Adrenal gland (tissue), 19 donors: ENCODE measurements at places on chromosomes 5 and 9.
A peak's percentile ranks its signal among the peaks of the same experiment; 100 is the strongest.

GRCh38 chr5:130874861-130875417 is 290.1 kb downstream of the HINT1 start:
- H3K36me3 ChIP-seq: no peaks in the 10 kb centered on the region
- DNase-seq: no peak
- H3K4me3 ChIP-seq: no peak overlapping the region
- H3K27ac ChIP-seq: no peak overlapping the region
- no peaks in the 10 kb centered on the region for H3K4me1 ChIP-seq
- H3K27me3 ChIP-seq: no peaks in the 10 kb centered on the region

GRCh38 chr5:105573575-105573974 is 2011.0 kb upstream of the NUDT12 start:
- no peak overlapping the region for H3K27ac ChIP-seq
- no peak for DNase-seq
- H3K36me3 ChIP-seq: no peaks in the 10 kb centered on the region
- no peaks in the 10 kb centered on the region for H3K27me3 ChIP-seq

DNA sequence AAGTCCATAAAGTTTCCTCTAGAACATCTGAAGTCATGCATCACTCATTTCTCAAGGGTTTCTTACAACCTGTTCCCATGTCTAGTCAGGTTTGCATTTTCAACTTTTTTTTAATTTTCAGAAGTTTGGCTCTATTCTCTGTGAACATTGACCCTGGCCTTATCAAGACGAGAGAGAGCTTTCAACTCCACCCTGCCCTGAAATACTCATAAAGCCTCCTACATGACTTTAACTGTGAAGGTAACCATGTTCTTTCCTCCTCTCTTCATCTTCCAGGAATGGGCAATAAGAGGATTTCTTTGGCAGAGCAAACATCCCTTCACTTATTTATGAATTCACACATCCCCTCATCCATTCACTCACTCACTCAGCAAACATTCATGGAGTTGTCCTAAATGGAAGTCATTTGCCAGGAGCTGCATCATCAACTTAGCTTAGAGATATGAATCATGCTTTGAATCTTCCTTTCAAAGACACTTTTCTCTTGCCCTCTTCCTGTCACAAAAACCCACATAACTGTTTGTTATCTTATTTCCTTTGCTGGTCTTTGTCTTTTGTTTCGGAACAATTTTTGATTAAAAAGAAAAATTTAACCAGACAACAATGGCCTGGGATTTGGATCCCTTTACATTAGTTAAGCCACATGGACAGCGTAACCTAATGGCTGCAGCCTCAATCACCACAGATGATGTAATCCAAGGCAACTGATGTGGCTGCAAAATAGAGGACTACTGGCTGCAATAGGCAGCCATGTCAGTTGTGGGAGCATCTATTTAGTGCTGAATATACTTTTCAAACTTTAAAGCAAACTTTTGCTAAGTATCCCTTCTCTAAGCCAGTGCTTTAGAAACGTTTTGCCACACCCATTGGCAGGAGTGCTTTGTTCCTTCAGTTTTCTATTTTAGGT is 43.0 kb upstream of the GNAQ start:
- no peak overlapping the region for H3K27ac ChIP-seq
- no peak overlapping the region for H3K4me3 ChIP-seq
- DNase-seq: no peak
- H3K36me3 ChIP-seq: no peaks in the 10 kb centered on the region
- H3K27me3 ChIP-seq: no peaks in the 10 kb centered on the region

DNA sequence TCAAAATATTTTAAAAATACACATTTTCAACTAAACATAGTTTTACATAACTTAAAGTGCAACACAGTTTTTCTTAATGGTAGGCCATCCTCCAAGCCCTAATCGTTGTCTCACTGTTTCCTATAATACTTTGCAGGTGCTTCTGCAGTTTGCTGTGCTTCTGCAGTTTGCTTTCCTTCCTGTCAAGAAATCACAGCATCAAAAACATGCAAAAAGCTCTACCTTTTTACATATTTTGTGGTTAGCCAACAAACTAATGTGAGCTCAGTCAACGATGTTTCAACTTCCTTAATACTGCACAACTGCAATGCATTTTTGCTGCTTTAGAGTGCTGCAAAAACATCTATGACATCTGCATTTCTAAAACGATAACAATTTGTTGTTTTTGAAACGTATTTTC is 25.2 kb downstream of the EMB start:
- no peak for DNase-seq
- H3K4me3 ChIP-seq: no peak overlapping the region
- no peaks in the 10 kb centered on the region for H3K36me3 ChIP-seq
- H3K27me3 ChIP-seq: no peaks in the 10 kb centered on the region

DNA sequence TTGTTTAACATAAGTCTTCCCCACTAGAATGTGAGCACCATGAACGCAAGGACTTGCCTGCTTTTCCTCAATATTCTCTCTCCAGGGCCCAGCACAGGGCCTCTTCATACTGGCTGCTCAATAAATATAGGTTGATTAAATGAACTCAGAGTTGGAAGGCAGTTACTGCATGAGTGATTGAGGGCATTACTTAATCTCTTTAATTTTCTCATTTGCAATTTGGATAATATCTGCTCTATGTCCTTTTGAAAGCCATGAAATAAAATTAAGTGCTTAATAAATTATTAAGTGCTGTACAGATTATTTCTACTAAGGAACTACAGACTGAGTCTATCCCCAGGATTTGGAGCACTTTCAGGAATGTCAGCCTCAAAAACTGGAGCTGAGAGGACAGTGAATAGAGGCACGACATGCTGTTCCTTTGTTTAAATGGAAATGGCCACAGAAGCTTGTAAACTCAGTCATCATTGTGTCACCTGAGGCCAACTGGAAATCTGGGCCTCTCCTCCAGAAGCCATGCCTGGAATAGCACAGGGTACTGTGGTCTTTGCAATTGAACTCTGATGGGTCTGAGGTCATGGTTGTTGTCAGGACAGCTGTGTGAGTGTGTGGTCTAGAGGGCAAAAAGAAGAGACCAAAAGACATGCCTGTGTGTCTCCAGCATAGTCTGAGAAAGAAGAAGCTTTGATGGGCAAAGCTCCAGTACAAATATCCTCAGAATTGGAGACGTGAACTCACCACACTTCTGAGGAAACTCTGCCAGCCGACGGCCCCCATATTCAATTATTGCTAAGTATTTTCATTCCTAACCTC is 86.1 kb downstream of the SH3TC2 start:
- no peaks in the 10 kb centered on the region for H3K27me3 ChIP-seq
- DNase-seq: no peak
- no peaks in the 10 kb centered on the region for H3K36me3 ChIP-seq

GRCh38 chr5:159182691-159183090 is 26.7 kb downstream of the RNF145 start:
- H3K27ac ChIP-seq: peak overlapping the region; percentile 24
- no peak for DNase-seq
- peaks cover 14% of the 10 kb centered on the region for H3K4me1 ChIP-seq
- no peak overlapping the region for H3K4me3 ChIP-seq

GRCh38 chr9:120001536-120001935 is 578.4 kb downstream of the CDK5RAP2 start:
- H3K4me3 ChIP-seq: no peak overlapping the region
- H3K4me1 ChIP-seq: no peaks in the 10 kb centered on the region
- no peak overlapping the region for H3K27ac ChIP-seq

GRCh38 chr9:95419444-95419843 is 97.3 kb downstream of the PTCH1 start:
- no peak overlapping the region for H3K4me3 ChIP-seq
- no peak for DNase-seq
- H3K36me3 ChIP-seq: no peaks in the 10 kb centered on the region

- H3K4me1 ChIP-seq: no peaks in the 10 kb centered on the region
- H3K36me3 ChIP-seq: no peaks in the 10 kb centered on the region
These were observed 41.0 kb downstream of the MVB12B start for GRCh38 chr9:126367616-126368015.

GRCh38 chr9:91395106-91395552 is 28.5 kb downstream of the NFIL3 start:
- no peaks in the 10 kb centered on the region for H3K36me3 ChIP-seq
- no peak overlapping the region for H3K27ac ChIP-seq
- H3K4me1 ChIP-seq: no peaks in the 10 kb centered on the region

DNA sequence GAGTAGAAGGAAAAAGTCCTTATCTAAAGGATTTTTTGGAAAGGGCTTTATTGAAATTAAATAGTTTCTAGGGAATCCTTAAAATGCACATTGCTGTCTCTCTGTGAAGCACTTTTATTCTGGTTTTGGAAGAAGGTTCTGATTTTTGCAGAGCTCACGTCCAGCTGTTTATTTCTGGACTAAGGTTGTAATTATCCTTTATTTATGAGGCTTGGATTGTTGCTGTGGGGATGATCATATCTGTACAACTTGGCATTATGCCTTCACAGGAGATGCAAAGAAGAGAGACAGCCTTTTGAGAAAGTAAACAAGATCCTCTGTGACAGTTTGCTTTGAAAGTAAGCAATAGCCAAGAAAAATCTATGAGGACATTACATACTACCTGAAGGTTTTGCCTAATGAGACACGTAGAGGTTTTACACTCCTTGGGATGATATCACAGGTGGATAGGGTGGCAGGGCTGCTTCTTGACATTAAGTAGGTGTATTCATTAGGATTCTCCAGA is 14.6 kb downstream of the SMARCA2 start:
- no peak overlapping the region for H3K4me3 ChIP-seq
- peaks cover 22% of the 10 kb centered on the region for H3K36me3 ChIP-seq
- no peaks in the 10 kb centered on the region for H3K27me3 ChIP-seq
- no peak overlapping the region for H3K27ac ChIP-seq
- H3K4me1 ChIP-seq: peaks cover 10% of the 10 kb centered on the region
- no peak for DNase-seq

GRCh38 chr5:17441351-17441750 is 56.7 kb upstream of the TAF11L2 start:
- no peaks in the 10 kb centered on the region for H3K27me3 ChIP-seq
- no peaks in the 10 kb centered on the region for H3K4me1 ChIP-seq
- no peak for DNase-seq
- H3K27ac ChIP-seq: no peak overlapping the region
- H3K36me3 ChIP-seq: no peaks in the 10 kb centered on the region

DNA sequence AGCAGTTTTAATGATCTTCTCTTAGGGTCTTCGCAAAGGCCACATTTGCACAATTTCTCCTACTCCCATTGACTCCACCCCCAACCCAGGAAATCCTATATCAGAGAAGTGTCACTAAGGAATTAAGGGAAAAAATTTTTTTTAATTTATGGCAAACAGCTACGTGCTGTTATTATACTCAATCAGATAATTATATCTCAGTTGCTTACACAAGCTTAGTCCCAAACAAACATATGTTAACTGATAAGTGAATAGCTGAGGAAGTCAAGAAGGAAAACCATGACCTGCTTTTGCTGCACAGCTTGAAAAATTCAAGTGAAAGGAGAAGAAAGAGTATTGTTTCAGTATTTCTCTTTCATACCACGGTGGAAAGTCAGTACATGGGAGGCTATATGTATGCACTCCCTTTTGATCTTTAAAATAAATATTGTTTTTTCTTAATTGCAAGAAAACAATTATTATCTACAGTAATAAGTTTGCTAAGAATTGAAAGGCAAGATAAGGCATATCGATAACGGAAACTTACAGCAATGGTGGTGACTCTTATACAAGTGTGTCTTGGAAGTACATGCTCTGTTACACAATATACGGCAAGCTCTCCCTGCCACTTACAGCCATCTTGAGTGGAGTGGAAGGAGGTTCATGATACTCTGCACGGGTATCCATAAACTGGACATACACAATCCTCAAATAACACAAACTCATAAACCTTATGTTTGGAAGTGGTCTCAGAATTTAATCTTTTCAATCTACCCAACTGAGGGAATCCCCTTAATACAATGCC is 167.9 kb upstream of the FREM1 start:
- H3K4me3 ChIP-seq: no peak overlapping the region
- H3K27me3 ChIP-seq: no peaks in the 10 kb centered on the region
- no peaks in the 10 kb centered on the region for H3K4me1 ChIP-seq
- H3K27ac ChIP-seq: no peak overlapping the region
- H3K36me3 ChIP-seq: no peaks in the 10 kb centered on the region

DNA sequence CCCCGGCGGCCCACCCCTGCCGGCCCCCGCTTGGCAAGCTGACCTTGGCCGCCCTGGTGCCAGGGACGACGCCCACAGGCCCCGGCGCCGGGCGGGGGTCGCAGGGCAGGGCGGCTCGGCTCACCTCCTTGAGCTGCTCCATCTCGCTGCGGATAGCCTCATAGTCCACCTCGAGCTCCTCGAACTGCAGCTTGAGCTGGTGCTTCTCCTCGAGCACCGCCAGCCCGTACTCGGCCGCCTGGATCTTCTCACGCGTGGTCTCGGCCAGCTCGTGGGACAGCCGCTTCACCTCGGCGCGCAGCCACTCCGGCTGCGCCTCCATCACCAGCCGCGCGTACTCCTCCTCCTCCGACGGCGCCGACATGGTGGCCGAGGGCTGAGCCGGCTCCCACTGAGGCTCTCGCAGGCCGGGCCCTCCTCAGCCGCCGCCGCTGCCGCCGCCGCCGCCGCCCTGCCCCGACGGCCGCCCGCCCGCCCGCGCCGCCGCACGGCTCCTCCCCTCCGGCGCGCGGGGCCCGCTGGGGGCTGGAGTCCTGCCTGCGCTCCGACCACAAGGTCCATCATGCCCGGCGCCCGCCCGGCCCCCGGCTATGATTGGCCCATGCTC is at the start of gene BICD2:
Gene BICD2, minus strand, starts transcription at position 453 of the 607 bp plus-strand sequence. Its CDS starts 89 bp downstream, at position 364.
- no peaks in the 10 kb centered on the region for H3K27me3 ChIP-seq
- H3K27ac ChIP-seq: peak within 1 kb of the TSS; percentile 99
- peaks cover 48% of the 10 kb centered on the region for H3K4me1 ChIP-seq
- DNase-seq: peak; percentile 54
- H3K4me3 ChIP-seq: peak within 1 kb of the TSS; percentile 92

DNA sequence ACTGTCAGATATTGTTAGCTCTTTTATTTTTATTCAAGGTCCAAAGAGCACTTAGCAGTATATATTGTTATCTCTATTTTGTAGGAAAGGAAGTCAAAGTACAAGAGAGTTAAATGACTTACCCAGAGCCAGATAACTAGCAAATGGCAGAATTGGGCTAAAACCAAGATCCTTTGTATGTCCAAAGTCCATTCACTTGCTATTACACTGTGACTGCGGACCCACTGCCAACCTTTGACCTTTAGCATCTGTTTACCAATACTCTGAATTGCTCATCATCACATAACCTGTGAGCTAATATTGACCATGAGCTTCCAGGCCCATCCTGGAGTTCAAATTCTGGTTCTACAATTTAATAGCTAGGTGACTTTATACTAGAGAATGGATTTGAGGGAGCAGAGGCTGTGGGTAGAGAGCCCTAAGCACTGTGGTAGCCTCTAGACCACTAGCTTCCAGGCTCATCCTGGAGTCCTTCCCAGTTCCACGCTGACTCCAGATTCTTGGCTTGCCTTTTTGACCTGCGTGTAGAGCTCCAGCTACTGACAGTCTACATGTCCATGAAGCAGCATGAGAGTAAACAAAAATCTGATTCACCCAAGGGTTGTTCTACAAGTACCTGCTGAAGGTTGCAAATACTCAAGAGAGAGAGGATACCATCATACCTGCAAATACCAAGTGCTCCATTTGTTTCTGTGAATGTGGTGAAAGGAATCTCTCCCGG is 424.0 kb downstream of the SH3GL2 start:
- no peak overlapping the region for H3K4me3 ChIP-seq
- no peaks in the 10 kb centered on the region for H3K27me3 ChIP-seq
- no peak for DNase-seq
- no peak overlapping the region for H3K27ac ChIP-seq
- no peaks in the 10 kb centered on the region for H3K36me3 ChIP-seq
- no peaks in the 10 kb centered on the region for H3K4me1 ChIP-seq
